Left renal cortex interstitium (tissue), 4 donors: ENCODE measurements at places on chromosomes 16 and 17.

- no peak for DNase-seq
These were observed 8.9 kb downstream of the NMT1 start for GRCh38 chr17:45070001-45070400.

GRCh38 chr17:10337136-10337535 lies 35.7 kb downstream of the MYH13 start:
- no peak for DNase-seq

DNA sequence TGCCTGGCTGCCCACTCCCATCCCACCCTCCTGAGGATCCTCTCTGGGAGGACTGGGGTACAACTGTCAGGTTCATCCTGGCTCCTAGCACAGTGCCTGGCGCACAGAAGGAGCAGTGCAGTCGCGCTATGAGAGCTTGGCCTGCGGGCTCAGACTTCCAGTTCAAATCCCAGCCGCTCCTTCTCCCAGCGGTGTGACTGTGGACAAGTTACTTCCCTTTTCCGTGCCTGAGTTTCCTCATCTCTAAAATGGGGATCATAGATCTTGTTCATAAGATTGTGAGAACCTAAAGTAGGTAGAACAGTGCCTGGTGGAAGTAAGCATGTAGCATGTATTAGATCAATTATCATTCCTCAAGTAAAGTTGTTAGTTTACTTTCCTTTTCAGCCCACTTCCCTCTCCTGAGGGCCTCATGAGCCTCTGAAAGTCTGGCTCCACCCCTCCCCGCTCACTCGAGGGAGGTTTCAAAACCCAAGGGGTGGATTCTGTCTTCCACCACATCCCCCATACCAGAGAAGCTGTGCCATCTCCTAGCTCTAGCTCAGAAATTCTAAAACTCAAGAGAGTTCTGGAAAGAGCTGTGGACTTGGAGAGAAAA lies 19.9 kb upstream of the COL1A1 start:
- no peak for DNase-seq

GRCh38 chr16:73878611-73879010 lies 418.0 kb upstream of the PSMD7 start:
- DNase-seq = no peak

GRCh38 chr16:59688006-59688405 lies 953.9 kb upstream of the GOT2 start:
- DNase-seq = no peak

DNA sequence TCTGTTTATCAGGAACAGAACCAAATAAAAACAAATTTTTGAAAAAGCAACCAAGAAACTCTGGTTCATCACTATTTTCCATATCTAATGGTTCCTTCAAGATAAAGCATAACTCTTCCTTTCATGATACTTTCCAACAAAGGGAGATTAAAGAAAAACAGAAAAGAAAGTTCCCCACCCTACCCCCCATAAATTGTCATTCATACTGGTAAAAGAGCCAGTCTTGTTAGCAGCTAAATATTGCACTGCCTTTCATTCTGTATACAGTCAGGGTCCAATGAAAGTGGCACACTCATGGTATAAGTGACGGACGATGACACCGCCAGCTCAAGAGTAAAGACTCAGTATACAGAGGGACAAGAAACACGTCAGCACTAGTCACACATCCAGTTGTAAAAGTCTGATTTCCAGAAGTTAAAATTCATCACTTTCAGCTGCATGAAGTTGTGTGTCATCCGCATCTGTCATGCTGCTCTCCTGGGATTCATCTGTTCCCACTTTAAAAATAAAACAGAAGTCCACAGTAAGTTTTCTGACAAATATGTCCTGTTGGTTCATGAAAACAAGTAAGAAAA lies 68.5 kb downstream of the CDC27 start:
- no peak for DNase-seq
